ENCODE measurements at places on chromosomes 16 and 17.

- no peak for DNase-seq
Measured at GRCh38 chr17:48925251-48925990, 17.2 kb downstream of the UBE2Z start.

DNA sequence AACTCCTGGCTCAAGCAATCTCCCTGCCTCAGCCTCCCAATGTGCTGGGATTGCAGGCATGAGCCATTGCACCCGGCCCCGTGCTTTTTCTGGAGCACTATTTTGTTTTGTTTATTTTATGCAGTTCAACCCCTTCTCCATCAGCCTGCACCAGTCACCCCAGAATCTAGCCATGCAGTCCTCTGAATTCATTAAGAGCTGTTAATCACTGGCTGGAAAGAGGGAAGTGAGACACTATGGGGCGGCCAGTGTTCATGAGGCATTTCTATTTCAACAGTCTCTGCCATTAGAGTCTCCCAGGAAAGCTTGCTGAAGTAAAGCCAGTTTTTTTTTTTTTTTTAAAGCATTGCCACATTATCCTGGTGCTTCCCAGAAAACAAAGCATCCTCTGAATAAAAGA is 1.7 kb downstream of the VWA3A start:
- no peak for DNase-seq

GRCh38 chr17:1174263-1174880 is 5.4 kb downstream of the ABR start:
- no peak for DNase-seq

GRCh38 chr17:36877771-36878170 is 59.5 kb upstream of the LHX1 start:
- no peak for DNase-seq

- DNase-seq: no peak
Measured at GRCh38 chr17:61122326-61122913, 277.2 kb upstream of the TBX2 start.

- no peak for DNase-seq
Measured at GRCh38 chr16:30769379-30770089, 7.4 kb downstream of the RNF40 start.

DNA sequence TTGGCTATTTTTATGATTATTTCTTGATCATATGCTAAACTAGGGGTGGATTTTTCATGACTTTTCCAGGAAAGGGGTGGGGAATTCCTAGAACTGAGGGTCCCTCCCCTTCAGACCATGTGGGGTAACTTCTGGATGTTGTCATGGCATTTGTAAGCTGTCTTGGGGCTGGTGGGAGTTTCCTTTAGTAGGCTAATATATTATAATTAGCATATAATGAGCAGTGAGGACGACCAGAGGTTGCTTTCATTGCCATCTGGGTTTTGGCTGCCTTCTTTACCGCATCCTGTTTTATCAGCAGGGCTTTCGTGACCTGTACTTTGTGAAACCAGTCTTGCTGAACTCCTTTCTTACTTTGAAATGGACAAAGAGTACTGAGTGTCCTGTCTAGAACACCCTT is 40.4 kb upstream of the ABCA5 start:
- peak; percentile 17 for DNase-seq

DNA sequence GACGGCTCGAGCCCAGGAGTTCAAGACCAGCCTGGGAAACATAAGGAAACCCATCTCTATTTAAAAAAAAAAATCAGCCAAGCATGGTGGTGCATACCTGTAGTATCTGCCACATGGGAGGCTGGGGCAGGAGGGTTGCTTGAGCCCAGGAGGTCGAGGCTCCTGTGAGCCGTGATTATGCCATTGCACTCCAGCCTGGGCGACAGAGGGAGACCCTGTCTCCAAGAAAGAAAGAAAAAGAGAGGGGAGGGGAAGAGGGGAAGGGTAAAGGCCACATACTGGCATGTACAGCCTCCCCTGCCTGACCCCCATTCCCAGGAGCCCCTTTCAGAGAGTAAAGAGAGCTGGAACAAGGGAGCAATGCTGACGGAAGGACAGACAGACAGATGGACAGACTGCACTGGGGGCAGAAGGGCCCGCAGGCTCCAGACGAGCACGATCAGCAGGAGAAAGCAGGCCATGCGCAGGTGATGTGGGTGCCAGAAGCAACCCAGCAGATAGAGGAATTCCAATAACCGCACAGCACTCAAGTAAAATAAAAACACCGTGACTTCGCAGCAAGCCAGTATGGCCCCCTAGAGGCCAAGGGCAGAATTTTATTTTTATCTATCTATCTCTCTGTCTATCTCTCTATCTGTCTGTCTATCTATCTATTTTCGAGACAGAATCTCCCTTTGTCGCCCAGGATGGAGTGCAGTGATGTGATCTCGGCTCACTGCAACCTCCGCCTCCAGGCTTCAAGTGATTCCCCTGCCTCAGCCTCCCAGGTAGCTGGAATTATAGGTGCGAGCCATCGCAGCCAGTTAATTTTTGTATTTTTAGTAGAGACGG is 27.1 kb upstream of the SNN start:
- peak; percentile 39 for DNase-seq

- DNase-seq: peak; percentile 88
Measured at GRCh38 chr16:75555213-75555706, 792 bp downstream of the TMEM231 start.

GRCh38 chr17:64580384-64581315 is 73.9 kb downstream of the CEP95 start:
- no peak for DNase-seq

DNA sequence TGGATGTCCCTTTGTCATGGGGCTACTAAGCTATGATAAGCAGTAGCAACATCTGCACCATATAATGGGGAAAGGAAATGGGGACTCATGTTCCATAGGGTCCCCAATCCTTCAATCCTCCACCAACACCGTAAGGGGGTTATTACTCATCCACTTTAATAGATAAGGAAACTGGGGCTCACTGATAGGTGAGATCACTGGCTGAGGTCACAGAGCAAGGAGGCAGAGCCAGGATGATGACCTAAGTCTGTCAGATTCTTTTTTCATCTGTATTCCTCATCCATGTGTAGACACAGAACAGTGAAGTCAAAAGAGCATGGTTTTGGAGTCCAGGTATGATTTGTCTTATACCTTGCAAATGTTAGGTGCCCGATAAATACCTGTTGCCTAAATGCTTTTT is 10.5 kb upstream of the ADAMTS18 start:
- DNase-seq: no peak

GRCh38 chr17:39196808-39197291 is 619 bp downstream of the CACNB1 start:
- peak; percentile 58 for DNase-seq

DNA sequence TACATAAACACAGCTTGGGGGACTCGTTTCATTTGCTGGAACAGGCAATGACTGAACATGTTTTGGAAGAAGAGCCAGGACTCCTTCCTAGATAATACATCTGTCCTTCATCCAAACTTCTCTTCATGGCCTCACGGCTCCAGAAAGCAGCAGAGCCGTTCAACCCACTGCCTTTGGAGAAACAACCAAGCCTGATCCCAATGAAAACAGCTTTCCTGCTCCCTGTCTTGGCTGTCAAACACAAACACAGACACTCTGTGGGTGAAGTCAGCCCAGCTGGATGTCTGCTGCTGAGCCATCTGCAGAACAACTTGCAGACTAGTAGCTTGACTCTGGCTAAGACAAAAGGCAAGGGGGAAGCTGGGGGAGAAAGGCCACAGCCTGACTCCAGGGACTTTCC is 345.1 kb upstream of the PSMD7 start:
- no peak for DNase-seq

GRCh38 chr16:9518051-9518450 is 426.6 kb downstream of the HAPSTR1 start:
- DNase-seq: no peak
